ENCODE measurements at places on chromosomes 5 and 9.

DNA sequence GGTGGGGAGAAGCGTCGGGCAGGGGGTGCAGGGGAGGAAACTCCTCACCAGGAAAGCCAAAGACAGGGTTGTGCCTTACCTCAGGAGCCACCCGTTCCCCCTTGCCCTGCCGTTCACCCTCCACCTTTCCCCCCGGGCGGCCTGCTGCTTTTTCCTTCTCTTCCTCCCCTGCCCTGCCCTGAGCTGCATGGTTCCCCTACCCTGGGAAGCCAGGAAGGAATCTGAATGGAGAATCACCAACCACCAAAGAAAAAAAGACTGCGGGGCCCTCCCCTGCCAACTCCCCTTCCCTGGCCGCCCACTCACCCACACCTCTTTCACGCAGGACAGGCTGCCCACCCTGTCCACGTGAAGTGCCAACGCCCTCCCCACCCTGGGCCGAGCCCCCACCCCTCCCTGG is 820 bp upstream of the NFX1 start:
- no peak for DNase-seq

- no peak for DNase-seq
Observed at GRCh38 chr5:131462454-131462853, 172.6 kb downstream of the RAPGEF6 start.

- no peak for DNase-seq
Observed at GRCh38 chr5:66869347-66869746, 273.2 kb downstream of the MAST4 start.

DNA sequence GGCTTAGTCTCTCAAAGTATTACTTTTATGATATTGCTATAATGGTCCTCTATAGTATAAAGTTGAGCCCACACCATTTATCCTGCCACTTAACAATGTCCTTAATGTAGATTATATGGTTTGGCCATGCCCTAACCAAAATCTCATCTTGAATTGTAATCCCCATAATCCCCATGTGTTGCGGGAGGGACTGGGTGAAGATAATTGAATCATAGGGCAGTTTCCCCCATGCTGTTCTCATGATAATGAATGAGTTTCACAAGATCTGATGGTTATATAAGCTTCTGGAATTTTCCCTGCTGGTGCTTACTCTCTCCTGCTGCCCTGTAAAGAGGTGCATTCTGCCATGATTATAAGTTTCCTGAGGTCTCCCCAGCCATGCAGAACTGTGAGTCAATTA is 498.8 kb downstream of the RAB3C start:
- DNase-seq = no peak

GRCh38 chr5:155936520-155937406 is 390.2 kb upstream of the SGCD start:
- DNase-seq = no peak

- no peak for DNase-seq
Observed at GRCh38 chr5:115787426-115787825, 29.0 kb downstream of the CDO1 start.

DNA sequence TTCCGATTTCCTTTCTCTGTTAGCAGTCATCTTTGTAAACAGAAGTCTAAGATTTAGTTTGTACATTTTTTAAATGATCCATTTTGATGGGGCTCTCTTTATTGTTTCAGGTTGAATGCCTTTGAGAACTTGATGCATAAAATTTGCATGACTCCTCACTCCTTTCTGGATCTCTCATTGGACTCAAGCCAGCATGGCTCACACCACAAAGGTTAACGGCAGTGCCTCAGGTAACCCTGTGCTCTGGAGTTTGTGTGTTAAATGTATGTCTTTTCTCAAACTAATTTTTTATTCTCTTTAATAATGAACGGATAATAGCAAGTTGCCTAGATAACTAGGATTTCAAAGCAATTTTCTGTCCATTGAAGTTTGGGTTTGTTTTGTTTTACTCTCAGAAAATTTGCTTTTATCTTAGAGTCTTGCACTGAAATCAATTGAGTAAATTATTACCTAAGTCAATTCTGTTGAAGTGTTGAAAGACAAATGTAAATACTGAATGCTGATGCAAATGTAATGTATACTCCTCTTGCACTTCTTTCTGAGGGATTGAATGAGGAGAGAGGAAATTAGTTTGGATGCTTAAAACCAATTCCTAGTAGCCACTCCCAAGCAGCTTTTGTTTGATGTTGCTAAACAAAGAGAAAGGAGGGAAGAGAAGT is 164.6 kb upstream of the DMRT1 start:
- no peak for DNase-seq

GRCh38 chr9:123548741-123549545 is 192.9 kb downstream of the CRB2 start:
- no peak for DNase-seq

DNA sequence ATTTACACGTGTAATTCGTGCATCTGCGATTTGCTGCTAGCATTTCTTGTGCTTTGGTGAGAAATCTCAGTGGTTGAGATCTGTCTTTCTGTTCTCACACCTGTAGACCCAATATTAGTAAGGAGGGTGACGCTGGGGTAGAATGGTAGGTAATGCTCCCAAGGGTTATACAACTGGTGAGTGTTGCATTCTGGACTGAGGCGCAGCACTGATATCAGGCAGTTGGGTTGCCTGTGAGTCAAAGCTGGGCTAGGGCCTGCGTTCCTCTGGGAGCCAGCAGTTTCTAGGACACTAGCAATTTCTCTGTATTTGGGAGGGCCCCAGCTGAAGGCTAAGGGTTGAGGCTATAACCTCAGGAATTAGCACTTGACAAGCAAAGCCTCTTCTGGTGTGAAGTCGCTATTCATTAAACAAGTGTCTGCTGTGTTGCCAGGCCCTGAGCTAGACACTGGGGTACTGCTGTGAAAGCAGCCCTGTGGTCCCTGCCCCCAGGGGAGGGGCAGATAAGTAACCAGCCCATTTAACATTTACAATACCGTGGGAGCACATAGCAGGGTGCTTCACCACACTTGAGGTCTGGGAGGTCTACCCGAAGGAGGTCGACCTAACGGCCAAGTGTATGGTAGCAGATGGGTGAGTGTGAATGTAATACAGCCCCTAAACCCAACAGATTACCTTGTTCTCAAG is 28.7 kb downstream of the LARP1 start:
- DNase-seq = no peak

DNA sequence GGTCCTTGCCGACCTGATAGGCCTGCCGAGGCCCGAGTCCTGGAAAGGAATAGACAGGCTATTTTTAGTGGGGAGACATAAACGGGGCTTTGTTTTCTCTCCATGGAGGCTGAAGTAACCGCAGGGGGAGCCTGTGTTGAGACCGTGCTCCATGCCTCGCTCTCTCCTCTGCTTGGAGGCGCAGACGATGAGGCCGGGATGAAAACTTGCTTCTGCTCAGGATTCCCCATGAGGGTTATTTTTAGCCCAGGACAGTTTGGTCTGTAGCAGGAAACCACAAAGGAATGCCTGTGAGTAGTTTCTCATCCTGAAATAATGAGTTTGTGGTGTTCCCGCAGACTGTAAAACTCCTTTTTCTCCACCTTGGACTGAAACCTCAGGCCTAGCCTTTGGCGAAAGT is 81.9 kb upstream of the RARS1 start:
- DNase-seq = no peak

DNA sequence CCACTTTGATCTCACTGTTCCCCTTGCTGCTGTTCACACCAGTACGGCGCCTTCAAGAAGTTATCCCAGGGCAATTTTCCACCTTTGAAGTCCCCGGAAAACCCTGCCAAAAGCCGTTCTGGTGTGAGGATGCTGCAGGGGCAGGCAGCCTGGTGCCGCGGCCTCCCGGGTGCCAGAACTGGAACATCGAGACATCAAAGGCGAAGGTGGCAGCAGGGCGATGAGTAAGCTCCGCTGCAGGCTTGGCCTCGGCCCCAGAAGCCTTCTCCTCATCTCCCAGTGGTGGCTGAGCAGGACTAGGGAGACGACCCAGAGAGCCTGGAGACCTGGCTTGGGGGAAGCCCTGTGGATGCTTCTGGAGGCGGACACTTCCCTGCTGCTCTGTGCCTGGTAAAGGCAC is 115.3 kb upstream of the MSX2 start:
- DNase-seq = no peak

GRCh38 chr9:93523518-93524144 is 52.8 kb upstream of the PHF2 start:
- DNase-seq = no peak

DNA sequence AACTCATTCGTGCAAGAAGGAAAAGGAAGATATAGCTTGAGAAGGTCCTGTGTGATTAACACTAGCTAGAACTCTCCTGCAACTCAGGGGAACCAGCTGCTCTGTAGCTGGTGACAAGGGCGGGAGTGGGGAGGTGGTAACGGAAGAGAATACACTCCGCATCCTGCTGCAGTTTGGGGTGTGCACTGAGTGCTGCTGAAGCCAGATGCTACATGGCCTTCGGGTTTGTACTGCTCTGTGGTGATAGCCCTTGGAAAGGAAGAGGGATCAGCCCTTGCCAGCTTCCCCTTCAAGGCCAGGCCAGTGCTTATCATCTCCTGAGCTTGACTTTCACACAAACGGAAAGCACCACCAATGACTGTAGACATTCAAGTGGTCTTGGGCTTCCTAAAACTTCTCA is 34.3 kb downstream of the FRMD3 start:
- DNase-seq = no peak
